ENCODE measurements at places on chromosomes 13 and 19.

DNA sequence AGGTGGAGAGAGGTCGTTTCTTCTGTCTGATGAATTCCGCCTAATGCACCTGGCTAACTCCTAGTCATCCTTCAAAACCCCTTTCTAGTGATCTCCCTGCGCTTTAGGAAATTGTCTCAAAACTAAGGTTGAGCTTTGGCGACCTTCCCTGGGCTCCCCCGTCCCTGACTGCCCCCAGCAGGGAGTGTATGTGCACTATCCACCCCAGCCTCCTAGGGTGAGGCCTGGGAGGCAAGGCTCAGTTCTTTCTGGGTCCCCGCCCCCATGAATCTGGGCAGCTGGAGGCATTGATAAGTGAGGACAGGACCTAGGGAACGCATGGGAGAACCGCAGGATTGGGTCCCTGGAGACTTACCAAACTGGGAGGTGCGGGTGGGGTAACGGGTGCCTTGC lies 378 bp downstream of the TLE6 start:
- DNase-seq, result no peak

DNA sequence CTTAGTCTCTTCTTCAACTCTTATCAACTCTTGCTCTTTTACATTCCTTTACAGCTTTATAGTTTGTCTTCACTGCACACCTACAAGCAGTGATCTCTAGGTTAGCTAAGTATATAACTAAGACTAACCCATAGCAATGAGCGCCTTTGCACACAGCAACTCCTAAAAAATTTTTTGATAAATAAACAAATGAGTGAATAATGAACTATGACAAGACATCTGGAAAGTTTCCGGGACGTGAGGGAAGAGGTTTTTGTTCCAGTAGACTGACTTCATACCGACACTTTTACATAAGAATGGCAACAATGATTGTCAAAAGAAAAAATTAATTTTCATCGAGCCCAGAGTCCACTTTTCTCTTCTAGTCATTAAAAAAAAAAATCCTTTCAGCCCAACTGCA lies 98.3 kb downstream of the ELF1 start:
- DNase-seq, result no peak

DNA sequence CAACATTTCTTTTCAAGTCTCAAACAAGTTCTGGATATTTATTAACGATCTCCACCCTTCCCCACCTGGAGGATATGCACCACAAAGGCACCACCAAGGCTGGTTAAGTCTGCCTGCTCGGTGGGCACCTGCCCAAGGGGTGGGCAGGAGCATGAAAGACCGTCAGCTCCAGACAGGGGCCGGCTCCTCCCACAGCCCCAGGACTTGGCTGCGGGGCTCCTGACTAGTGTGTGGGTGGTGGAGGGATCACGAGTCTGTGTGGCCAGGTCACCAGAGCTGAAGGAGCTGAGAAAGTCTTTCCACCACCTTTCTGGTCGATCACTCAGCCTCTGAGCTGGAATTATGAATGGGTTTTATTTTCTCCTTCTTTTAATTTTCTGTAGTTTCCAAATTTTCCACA lies 7.8 kb downstream of the SLC7A1 start:
- no peak for DNase-seq

DNA sequence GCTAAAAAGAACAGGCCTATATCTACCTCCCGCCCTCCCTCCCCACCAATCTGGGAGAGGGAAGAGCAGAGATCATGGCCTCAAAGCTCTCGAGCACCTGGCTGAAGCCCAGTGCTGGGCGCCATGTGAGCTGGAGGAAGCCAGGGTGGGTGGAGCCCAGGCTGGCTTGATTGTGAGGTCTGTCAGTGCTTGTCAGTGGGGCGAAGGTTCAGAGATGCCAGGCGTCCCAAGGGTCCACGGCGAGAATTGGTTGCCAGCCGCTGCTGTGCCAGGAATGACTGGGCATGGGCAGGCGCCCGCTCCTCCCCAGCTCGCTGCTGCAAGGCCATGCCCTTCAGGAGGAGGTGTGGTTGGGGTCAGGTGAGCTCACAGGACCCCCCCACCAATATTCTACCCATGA lies 11.5 kb downstream of the BEST2 start:
- no peak for DNase-seq

GRCh38 chr19:16073988-16074387 lies 2.3 kb upstream of the TPM4 start:
- DNase-seq, result no peak

DNA sequence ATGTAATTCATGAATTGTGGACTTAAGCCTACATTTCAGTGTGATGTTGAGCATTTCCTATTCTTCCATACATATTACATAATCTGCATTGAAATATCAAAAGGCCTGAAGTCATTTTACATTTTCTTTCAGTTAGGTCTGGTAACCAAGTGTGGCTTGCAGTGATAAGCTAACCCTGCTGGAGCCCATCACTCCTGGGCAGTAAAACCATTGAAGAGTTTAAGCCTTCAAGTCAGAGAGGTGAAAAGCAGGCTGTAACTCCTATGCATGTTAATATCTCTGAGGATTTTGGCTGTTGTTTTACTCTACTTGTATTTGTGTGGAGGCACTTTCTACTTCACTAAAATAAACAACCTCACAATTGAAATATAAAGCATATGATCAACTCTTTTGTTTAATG lies 248.8 kb downstream of the SLITRK5 start:
- DNase-seq, result no peak

- no peak for DNase-seq
Measured at GRCh38 chr13:93730780-93731179, 504.2 kb downstream of the GPC6 start.

- DNase-seq, result no peak
Measured at GRCh38 chr19:4568886-4569285, 9.4 kb upstream of the SEMA6B start.

- DNase-seq, result no peak
Measured at GRCh38 chr19:38786572-38787265, 2.3 kb upstream of the LGALS7B start.

GRCh38 chr19:6248844-6249243 lies 30.9 kb downstream of the MLLT1 start:
- DNase-seq, result no peak

DNA sequence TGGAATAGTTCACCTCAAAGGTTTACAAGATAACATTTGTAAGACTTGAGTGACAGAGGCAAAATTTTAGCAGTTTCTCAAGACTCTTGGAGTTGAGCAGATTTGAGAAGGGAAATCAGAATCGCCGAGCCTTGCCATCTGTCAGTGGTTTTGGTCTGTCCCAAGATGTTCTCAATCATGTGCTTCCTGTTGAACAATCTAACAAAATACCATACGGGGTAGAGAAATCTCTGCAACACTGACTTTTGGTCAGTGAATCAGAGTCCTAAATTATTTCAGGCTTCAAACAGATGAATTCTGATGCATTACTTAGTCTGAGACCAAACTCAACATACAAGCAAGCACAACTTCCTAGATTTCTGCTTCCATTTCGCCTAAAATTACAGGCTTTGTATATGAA lies 3.8 kb downstream of the KCTD12 start:
- DNase-seq, result no peak

- no peak for DNase-seq
Measured at GRCh38 chr13:80510686-80511085, 169.8 kb upstream of the SPRY2 start.

DNA sequence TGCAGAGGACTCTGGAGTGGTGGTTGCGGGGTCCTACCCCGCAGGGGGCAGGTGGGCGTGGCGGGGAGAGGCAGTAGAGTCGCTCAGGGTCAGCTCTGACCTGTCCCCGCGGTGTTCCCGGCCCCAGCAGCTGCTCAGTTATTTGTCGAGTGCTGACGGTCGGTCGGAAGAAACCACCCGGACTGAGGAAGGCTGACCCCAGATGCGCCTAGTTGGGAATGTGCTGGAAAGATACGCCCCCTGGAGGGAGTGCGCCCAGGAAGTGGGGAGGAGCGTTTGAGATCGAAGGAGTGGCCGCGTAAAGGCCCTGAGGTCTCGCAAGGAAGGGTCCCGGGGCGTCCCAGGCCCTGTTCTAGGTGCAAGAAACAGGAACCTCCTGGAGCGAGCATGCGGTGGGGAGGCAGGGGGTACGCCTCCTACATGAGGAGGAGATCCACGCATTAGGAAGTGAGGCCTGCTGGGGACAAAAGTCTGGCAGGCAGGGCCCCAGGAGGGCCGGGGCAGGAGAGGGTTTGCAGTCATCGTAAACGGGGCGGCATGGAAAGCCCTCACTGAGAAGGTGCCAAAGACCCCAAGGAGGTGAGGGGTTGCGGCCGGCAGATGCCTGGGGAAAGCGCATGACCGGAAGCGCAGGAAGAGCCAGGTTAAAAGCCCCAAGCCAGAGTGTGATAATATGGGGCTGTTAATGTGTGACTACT lies 9.2 kb downstream of the CCDC8 start:
- DNase-seq, result no peak

DNA sequence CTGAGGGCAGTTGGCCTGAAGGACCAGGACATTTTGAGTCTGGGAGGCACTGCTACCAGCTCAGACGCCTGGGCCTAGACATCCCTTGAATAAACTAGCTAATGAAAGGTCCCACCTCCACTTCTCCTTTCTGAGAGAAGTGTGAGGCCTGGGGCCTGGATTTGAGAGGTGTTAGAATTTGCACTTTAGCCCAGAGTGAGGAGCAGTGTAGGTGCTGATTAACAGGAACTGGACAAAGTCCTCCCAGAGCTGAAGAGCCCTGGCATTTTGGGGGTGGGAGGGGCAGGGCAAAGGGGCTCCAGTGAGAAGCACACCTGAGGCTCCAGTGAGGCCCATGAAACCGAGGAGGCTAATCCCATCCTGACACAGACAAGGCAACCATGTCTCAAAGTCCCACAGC lies 15.2 kb upstream of the SLC1A5 start:
- no peak for DNase-seq

- DNase-seq, result no peak
Measured at GRCh38 chr13:114124921-114125320, 7.5 kb downstream of the RASA3 start.

DNA sequence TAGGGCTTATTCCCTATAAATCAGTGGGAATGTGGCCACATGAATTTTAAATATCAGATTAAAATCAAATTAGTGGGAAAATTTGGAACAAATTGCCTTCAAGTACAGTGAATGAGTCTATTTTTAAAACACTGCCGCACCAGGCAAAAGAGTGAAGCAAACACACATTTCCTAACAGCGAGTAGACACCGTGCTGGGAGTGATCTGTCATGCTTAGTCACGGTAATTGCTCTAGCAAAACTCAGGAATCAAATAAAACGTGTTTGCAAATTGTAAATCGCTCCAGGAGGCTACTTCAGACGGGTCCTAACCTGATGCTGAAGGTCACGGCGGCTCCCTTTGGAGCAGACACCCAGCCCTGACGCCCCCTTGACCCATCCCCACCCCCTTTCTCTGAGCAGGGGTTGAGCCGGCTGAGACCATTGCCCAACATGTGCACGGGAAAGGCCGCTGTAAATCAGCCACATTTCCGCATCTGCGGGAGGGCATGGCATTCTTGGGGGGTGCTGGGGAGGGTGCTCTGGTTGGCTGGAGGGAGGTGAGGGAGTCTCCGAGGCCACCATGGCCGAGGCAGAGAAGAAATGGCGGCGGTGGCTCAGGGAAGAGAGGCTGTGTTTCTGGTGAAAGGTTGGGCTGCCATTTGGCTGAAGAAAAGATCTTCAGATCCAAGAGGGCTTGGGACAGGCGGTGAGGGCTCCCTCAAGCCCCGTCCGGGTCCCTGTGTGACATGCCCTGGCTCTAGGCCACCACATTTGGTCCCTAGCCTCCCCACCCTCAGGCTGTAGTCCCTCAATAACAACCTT lies 8.9 kb downstream of the CEBPA start:
- DNase-seq, result no peak

- no peak for DNase-seq
Measured at GRCh38 chr19:46759817-46760333, 13.6 kb upstream of the STRN4 start.

DNA sequence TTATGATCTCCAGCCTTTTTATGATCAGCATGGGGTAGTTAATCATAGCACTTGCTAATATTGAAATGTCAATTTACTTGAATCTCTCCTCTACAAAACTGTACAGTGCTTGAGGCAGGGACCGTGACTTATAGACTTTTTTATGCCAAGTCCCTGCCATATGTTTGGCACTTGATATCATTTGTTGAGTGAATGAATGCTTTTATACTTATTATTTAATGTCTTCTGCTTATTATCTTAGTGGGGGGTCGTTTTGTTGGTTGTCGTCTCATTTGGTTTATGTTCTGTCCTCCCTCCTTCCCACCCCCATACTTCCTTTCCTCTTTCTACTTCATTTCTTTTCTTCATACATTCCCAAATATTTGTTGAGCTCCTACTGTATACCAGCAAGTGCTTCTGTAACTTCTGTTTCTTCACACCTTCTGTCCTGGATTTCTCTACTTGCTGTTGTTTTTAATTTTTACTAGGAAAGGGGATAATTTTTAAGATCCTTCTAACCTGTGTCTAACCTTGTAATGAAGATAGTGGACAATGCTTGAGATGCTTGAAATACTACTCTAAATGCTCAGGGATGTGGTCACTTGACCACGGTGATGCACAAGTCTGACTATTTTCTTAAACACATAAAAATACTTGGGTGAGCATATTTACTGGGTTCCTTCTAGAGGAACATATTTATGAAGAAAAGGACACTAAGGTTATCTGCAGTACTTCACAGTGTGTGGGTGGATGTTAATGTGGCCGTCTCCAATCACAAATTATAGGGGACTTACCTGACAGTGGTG lies 223.8 kb downstream of the TDRD3 start:
- DNase-seq, result no peak

DNA sequence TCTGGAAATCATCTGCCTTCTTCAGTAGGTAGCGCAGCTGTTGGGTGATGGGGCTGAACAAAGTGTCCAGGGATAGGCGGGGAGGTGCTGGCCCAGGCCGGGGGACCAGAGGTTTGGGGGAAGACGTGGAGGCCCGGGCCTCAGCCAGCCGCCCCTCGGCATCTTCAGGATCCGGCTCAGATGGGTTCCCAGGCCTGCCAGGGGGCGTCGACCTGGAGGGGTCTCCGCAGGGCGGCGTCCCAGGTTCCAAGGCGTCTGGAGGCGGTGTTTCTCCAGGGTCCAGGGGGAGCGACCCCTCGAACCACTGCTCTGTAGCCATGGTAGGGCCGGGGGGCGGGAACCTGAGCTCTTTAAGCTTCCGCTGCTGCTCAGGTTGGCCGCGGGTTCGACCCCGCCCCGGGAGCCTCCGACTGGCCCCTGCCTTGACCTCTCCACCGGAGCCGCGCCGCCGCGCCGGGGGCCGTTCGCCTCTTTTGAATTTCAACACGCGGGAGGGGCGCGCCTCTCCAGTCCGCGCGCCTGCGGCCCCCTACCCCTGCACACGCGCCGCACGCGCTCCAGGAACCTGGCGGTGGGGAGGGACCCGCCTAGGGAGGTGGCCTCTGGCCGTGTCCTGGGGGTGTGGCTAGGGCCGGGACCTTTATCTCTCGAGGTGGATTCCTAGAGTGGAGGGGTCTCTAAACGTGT lies at the start of gene C19orf67:
Gene C19orf67 (minus strand): TSS at position 475 of the 687 bp plus-strand sequence. CDS start 156 bp downstream, at position 319.
- no peak for DNase-seq

DNA sequence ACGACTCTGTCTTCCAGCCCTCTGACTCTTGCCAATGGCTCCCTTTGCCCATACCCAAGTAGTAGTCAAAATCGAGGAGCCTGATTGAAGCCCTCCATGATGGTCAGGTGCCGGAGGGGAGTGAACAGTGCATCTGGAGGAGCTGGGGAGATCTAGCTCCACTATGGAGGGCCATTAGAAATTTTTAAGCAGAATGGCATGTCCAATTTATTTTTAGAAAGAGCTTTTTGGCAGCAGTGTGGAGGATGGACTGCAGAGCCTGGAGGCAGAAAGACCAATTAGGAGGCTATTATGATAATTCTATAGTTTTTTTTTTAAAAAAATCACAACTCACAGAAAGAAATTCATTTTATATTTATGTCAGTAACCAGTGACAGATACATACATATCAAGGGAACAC lies 92.7 kb upstream of the SLC7A1 start:
- DNase-seq, result no peak

All from stimulated activated CD8-positive, alpha-beta memory T cell treated with anti-CD3 and anti-CD28 coated beads, Interleukin-7, amount 100 ng/mL, for 1 hour (primary cell).